ENCODE measurements at places on chromosomes 5 and 9. TPM values are rescaled to one million over a fixed set of nuclear protein-coding genes. Genes with fewer than 3 reads are reported as not detected.

DNA sequence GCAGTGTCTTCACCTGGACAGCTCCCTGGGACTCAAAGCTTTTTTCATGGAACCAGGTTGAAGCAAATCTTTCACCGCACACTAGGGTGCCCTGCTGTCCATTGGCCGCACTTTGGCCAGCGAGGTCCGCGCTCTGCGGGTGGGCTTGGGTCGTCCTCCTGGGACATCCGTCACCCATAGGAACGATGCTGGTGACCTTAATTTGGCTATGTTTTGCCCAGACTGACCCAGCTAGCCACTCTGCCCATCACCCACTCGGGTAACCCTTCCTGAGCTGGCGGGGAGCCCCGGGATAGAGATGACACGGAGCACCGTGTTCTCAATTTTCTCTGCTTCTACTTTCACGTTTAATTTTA is 25.9 kb downstream of the ZDHHC11B start:
- H3K27me3 ChIP-seq = no peaks in the 10 kb centered on the region
- H3K4me1 ChIP-seq = peaks cover 17% of the 10 kb centered on the region
- H3K4me3 ChIP-seq = no peak overlapping the region
- H3K36me3 ChIP-seq = no peaks in the 10 kb centered on the region
- no peak for DNase-seq
- no peak overlapping the region for H3K27ac ChIP-seq

DNA sequence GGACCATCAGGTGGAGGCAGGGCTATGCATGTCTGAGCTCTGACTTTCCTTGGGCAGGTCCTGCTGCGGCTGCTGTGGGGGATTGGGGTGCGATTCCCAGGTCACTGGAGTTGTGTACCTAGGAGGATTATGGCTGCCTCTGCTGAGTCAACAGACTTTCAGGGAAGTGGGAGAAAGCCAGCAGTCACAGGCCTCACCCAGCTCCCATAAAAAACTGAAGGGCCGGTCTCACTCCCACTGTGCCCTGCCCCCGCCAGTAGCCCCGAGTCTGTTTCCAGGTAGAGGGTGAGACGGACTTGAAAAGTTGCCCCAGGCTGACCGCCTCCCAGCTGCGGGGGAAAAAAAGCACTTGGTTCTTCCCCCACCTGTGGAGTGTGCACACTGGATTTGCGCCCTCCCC is 76.7 kb downstream of the FAM170A start:
- H3K36me3 ChIP-seq = no peaks in the 10 kb centered on the region
- DNase-seq = no peak
- no peak overlapping the region for H3K4me3 ChIP-seq

GRCh38 chr9:107717529-107718314 is 228.2 kb upstream of the KLF4 start:
- no peaks in the 10 kb centered on the region for H3K4me1 ChIP-seq
- no peaks in the 10 kb centered on the region for H3K27me3 ChIP-seq
- no peak overlapping the region for H3K4me3 ChIP-seq
- H3K36me3 ChIP-seq = no peaks in the 10 kb centered on the region
- no peak overlapping the region for H3K27ac ChIP-seq

DNA sequence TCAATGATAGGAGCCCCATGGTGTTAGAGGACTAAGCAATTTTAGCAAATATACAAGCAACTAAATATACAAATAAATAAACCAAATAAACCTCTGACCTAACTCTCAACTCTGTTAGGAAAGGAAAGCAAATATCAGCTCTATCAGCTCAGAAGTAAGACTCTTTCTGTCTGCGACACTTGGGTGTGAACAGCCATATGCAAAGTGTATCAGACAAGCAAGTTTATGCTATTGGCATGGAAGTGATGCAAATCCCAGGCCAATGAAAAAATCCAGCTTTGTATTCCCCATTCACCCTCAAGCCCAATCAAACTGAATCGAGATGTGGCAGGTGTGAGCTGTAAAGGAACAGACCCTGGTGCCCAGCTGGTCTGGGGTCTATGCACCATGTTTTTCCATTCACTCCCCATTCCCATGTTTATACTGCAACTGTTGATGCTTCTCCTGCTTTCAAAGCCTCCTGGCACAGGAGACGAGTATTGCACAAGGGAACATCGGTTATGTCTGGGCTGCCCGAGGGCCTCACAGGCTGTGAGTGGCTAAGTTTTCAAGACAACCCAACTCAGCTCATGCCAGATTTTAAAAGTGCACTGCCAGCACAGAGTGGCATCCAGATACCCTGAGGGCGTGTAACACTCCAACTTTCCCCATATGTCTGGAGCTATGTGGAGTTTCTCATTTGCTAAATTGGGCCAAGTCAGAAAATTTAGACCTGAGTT is 73.1 kb downstream of the FEM1C start:
- no peak overlapping the region for H3K4me3 ChIP-seq
- H3K27ac ChIP-seq = no peak overlapping the region
- no peaks in the 10 kb centered on the region for H3K36me3 ChIP-seq
- H3K4me1 ChIP-seq = no peaks in the 10 kb centered on the region
- H3K27me3 ChIP-seq = no peaks in the 10 kb centered on the region
- no peak for DNase-seq

GRCh38 chr9:129160712-129161533 is 17.1 kb downstream of the IER5L start:
- H3K4me1 ChIP-seq = no peaks in the 10 kb centered on the region
- no peak for DNase-seq
- H3K27me3 ChIP-seq = no peaks in the 10 kb centered on the region
- H3K27ac ChIP-seq = no peak overlapping the region
- H3K36me3 ChIP-seq = no peaks in the 10 kb centered on the region

DNA sequence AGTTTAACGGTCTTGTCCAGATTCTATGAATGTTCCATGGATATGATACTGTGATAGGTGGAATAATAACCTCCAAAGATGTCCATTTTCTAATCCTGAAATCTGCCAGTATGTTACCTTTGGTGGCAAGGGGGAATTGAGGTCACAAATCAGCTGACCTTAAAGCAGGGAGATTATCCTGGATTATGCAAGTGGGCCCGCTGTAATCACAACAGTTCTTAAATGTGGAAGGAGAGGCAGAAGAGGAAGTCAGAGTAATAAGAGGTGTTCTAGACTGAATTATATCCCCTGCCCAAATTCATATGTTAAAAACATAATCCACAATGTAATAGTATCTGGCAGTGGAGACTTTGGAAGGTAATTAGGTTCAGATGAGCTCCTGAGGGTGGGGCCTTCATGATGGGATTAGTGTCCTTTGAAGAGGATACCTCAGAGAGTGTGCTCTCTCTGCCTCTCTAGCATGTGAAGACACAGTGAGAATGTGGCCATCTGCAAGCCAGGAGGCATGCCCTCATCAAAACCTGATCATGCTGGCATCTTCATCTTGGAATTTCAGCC is 47.6 kb upstream of the ZFAND5 start:
- no peaks in the 10 kb centered on the region for H3K27me3 ChIP-seq
- H3K4me1 ChIP-seq = no peaks in the 10 kb centered on the region
- DNase-seq = no peak
- H3K4me3 ChIP-seq = no peak overlapping the region
- no peak overlapping the region for H3K27ac ChIP-seq
- H3K36me3 ChIP-seq = no peaks in the 10 kb centered on the region

GRCh38 chr9:115085773-115086377 is 32.1 kb downstream of the TNC start:
- no peaks in the 10 kb centered on the region for H3K27me3 ChIP-seq
- DNase-seq = no peak
- H3K27ac ChIP-seq = no peak overlapping the region
- no peaks in the 10 kb centered on the region for H3K36me3 ChIP-seq
- H3K4me3 ChIP-seq = no peak overlapping the region

DNA sequence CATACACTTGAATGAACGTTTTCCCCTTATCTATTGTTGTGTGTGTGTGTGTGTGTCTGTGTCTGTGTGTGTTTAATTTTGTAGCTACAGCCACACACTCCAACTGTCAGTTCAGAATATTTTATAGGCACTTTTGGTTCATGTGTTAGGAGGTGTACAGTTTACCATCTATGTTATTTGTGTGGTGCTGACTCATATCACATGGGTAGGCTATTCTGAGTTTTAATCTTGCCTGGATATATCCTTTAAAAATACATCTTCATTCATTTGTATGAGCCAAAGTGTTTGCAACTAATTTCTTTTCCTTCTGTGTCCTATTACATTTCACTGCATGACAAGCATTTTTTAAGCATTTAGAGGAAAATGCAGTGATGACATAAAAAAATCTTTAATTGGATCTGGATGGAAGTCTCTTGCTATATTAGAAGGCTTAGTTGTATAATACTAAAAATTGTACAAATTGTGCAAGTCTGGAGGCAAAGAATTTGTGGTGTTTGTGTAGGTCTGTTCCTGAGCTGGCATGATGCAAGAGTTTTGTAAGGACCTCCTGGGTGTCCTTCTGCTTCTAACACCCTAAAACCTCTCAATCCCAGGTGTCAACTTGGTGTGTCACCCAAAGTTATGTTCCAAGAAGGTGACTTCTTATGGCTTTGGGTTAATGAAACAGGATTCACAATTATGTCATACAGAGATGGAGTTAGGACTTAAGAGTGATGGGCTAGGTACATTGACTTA is 52.4 kb upstream of the HMHB1 start:
- H3K27me3 ChIP-seq = no peaks in the 10 kb centered on the region
- no peak overlapping the region for H3K4me3 ChIP-seq
- H3K36me3 ChIP-seq = no peaks in the 10 kb centered on the region
- no peak for DNase-seq

- H3K36me3 ChIP-seq = no peaks in the 10 kb centered on the region
- no peak overlapping the region for H3K4me3 ChIP-seq
- no peaks in the 10 kb centered on the region for H3K4me1 ChIP-seq
Measured at GRCh38 chr9:115194216-115194615, 76.3 kb upstream of the TNC start.

GRCh38 chr9:36665387-36665786 is 92.7 kb downstream of the MELK start:
- no peak for DNase-seq
- no peaks in the 10 kb centered on the region for H3K27me3 ChIP-seq
- H3K4me1 ChIP-seq = no peaks in the 10 kb centered on the region
- no peak overlapping the region for H3K27ac ChIP-seq

DNA sequence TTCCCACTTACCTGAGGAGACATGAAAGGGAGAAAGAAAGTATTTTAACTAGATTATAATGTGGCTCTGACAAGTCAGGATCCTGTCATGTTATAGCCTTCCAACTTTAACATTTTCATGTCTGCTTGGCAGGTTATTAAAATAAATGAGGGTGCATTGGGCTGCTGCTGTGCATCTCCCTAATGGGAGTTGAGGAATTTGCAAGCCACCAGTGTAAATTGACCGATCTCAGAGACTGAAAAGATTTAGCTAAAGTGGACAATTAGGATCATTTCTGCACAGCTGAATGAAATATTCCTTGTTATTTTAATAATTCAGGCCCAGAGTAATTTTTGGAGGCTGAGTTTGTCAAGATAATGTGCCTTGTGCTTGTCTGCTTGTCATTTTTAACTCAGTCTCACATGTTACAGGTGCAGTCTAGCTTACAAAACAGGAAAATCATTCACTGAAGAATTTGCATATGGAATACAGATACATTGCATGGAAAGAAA is 366.3 kb upstream of the ADAMTS16 start:
- DNase-seq = no peak
- H3K4me3 ChIP-seq = no peak overlapping the region
- H3K36me3 ChIP-seq = no peaks in the 10 kb centered on the region

- no peak overlapping the region for H3K4me3 ChIP-seq
- H3K4me1 ChIP-seq = peaks cover 14% of the 10 kb centered on the region
- H3K27ac ChIP-seq = peak overlapping the region; percentile 56
- DNase-seq = peak; percentile 29
Measured at GRCh38 chr9:120394058-120394669, 185.8 kb downstream of the CDK5RAP2 start.

DNA sequence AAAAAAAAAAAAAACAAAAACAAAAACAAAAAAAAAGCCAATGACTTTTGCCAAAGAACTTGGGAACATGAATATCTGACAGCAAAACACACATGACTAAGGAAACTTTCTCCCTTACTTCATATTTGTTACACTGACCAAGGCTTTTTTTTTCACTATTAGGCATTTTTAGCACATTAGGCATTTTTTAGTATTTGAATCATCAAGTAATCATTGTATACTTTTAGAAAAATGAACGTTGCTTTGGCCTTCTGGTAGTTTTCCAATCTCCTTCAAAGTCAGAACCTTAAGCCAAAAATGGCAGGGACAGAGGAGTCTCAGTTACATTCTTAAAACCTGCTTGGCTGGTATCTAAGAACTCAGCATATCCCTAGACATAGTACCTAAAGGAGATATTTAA is 19.3 kb downstream of the NREP start:
- DNase-seq = no peak
- no peak overlapping the region for H3K4me3 ChIP-seq
- H3K4me1 ChIP-seq = peaks cover 32% of the 10 kb centered on the region
- no peaks in the 10 kb centered on the region for H3K27me3 ChIP-seq
- peaks cover 38% of the 10 kb centered on the region for H3K36me3 ChIP-seq
- H3K27ac ChIP-seq = no peak overlapping the region

DNA sequence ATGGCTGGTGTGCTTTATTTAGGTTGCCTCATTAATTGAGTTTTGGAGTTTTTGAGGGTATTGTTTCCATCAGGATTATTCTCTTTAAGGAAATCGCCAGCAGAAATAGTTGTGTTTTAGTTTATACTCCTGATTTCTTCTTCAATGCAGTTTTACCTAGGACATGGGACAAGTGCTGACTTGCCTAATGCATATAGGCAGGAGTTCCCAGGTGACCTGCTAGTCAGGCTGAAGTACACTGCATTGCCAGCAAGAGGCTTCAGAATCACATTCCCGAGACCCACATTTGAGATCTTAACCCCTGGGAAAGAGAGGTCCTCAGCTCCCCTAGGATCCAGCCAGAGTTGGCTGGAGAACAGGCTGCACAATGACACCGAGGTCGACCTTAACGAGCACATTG is 1.5 kb upstream of the OR1N2 start:
- no peaks in the 10 kb centered on the region for H3K27me3 ChIP-seq
- H3K27ac ChIP-seq = no peak overlapping the region
- H3K36me3 ChIP-seq = no peaks in the 10 kb centered on the region
- H3K4me1 ChIP-seq = no peaks in the 10 kb centered on the region
- H3K4me3 ChIP-seq = no peak overlapping the region

- no peaks in the 10 kb centered on the region for H3K36me3 ChIP-seq
- H3K4me3 ChIP-seq = no peak overlapping the region
- DNase-seq = no peak
- no peaks in the 10 kb centered on the region for H3K27me3 ChIP-seq
Measured at GRCh38 chr5:90809311-90810056, 250.9 kb downstream of the ADGRV1 start.

DNA sequence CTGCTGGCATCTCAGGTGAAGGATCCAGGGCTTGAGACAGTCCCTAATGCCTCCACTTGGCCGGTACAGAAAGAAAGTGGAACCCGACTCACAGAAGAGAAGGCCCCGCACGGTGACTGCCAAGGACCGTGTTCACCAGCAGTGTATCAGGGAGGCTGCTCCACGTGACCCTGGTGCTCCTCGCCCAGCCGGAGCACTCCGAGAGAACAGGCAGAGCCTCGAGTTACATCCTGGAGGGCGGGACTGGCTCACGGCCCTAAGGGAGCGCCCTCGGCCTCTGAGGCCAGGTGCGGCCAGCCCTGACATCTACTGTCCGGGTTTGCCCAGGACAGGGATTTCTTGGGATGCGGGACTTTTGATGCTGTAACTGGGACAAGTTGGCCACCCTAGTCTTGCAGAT is 104.0 kb upstream of the SARDH start:
- H3K4me3 ChIP-seq = no peak overlapping the region
- H3K4me1 ChIP-seq = peaks cover 14% of the 10 kb centered on the region
- no peaks in the 10 kb centered on the region for H3K27me3 ChIP-seq
- no peak overlapping the region for H3K27ac ChIP-seq

The UBE2QL1 gene
- total RNA-seq = 0.42 TPM

The GCNT4 gene
- total RNA-seq = 22.9 TPM

The ISL1 gene
- 6.3 TPM for total RNA-seq

The EDIL3 gene
- total RNA-seq = 0.52 TPM

All from thymus (tissue), 14 donors.